ENCODE measurements at places on chromosomes 6 and 20. TPM values are rescaled to one million over a fixed set of nuclear protein-coding genes. Genes with fewer than 3 reads are reported as not detected.
A peak's percentile ranks its signal among the peaks of the same experiment; 100 is the strongest.

The C6orf118 gene
- 0.58 TPM for total RNA-seq

The MOXD1 gene
- total RNA-seq, result 1.4 TPM

The DACT2 gene
- total RNA-seq, result 3.9 TPM

The RSPH4A gene
- 0.52 TPM for total RNA-seq

The BHLHE23 gene
- 0.38 TPM for total RNA-seq

The PRL gene
- not detected for total RNA-seq

The NKX2-4 gene
- 0.19 TPM for total RNA-seq

The PPP1R14C gene
- 0.61 TPM for total RNA-seq

The DOK5 gene
- total RNA-seq, result 13.0 TPM

DNA sequence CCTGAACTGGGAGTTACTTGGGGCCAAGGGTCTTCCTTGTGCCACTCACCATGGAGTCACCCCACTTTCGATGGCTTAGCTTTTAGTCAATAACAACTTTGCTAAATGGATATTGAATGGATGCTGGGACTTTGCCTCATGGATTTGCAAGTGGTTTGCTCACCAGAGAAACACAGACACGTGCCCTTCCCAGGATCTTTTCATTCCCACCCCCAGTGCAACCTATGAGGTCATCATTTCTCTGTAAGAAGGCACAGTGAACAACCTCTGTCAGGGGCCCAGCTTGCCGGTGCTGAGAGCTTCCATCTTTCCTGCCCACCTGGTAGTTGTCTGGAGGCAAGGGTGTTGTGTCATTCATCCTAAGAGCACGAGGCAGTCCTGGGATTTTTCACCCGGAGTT, 256.8 kb upstream of the PMEPA1 start:
- H3K27me3 ChIP-seq, result no peaks in the 10 kb centered on the region
- no peak overlapping the region for H3K27ac ChIP-seq
- H3K36me3 ChIP-seq, result no peaks in the 10 kb centered on the region
- H3K4me1 ChIP-seq, result no peaks in the 10 kb centered on the region

DNA sequence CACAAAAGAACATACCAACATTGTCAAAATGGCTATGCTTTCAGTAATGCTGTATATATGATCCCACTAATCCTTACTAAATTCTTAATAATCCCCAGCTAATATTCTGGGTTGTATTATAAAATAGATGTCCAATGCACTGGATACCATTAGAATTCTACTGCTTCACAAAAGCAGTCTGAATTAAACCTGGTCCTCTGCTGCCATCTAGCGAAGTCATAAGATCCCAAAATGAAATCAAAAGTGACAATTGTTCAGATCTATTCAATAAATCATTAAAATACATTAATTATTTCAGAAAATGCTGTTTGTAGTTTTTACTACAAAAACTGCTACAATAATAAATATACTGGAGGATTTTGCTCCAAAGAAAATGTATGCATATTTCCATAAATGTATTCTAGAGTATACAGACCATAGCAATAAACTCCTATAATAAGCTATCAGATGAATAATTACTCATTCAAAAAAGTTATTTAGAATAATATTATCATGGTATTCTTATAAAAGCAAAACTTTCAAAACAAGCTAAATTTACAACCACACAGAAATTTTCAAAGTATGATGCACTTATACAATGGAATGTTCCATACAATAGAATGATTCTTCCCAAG, 92.6 kb downstream of the RNGTT start:
- no peaks in the 10 kb centered on the region for H3K27me3 ChIP-seq
- H3K4me1 ChIP-seq, result no peaks in the 10 kb centered on the region
- DNase-seq, result no peak
- H3K36me3 ChIP-seq, result no peaks in the 10 kb centered on the region
- no peak overlapping the region for H3K4me3 ChIP-seq

DNA sequence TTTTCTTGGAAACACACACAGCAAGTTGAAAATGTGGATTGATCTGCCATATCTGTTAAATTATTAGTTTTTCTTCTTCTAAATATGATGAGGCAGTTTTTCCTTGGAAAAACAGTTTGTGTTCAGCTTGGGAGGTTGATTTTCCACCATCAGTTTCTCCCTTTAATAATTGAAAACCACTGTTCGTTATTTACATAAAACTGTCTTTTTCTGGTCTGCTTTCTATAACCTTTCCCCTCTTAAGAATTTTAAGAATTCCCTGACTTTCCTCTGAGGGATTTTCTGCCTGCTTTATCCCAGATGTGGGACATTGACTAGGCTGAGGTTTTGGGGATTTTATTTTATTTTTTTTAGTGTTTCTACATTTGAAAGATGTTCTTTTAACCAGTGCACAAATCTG, 27.2 kb downstream of the DSE start:
- H3K4me3 ChIP-seq, result no peak overlapping the region
- H3K27me3 ChIP-seq, result no peaks in the 10 kb centered on the region
- H3K4me1 ChIP-seq, result no peaks in the 10 kb centered on the region
- no peaks in the 10 kb centered on the region for H3K36me3 ChIP-seq
- H3K27ac ChIP-seq, result no peak overlapping the region

- H3K4me3 ChIP-seq, result no peak overlapping the region
- H3K4me1 ChIP-seq, result no peaks in the 10 kb centered on the region
- no peak overlapping the region for H3K27ac ChIP-seq
- H3K27me3 ChIP-seq, result no peaks in the 10 kb centered on the region
- H3K36me3 ChIP-seq, result no peaks in the 10 kb centered on the region
These were observed 62.5 kb upstream of the TMEM170B start for GRCh38 chr6:11475016-11475415.

- no peak overlapping the region for H3K27ac ChIP-seq
- H3K27me3 ChIP-seq, result no peaks in the 10 kb centered on the region
- H3K36me3 ChIP-seq, result no peaks in the 10 kb centered on the region
- DNase-seq, result peak; percentile 73
- peak overlapping the region; percentile 49 for H3K4me3 ChIP-seq
These were observed 6.2 kb upstream of the ZNF311 start for GRCh38 chr6:29011276-29011734.

DNA sequence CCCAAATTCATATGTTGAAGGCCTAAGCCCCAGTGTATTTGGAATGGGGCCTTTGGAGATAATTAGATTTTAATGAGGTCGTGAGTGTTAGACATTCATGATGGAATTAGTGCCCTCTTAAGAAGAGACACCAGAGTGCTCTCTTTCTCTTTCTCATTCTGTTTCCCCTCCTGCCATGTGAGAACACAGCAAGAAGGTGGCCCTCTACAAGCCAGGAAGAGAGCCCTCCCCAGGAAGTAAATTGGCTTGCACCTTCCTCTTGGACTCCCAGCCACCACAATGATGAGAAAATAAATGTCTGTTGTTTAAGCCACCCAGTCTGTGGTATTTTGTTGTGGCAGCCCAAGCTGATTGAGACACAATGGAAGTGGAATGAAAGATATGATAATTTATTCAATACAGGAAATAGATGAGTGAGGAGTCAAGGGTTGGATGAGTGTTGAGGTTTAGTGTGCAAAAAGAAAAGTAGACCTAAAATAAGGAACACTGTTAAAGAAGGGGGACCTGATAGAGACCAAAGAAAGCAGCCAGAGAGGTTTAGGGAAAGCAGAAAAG, 25.9 kb upstream of the ATXN1 start:
- H3K4me1 ChIP-seq, result no peaks in the 10 kb centered on the region
- no peak overlapping the region for H3K27ac ChIP-seq
- H3K27me3 ChIP-seq, result no peaks in the 10 kb centered on the region
- H3K36me3 ChIP-seq, result no peaks in the 10 kb centered on the region
- no peak overlapping the region for H3K4me3 ChIP-seq

DNA sequence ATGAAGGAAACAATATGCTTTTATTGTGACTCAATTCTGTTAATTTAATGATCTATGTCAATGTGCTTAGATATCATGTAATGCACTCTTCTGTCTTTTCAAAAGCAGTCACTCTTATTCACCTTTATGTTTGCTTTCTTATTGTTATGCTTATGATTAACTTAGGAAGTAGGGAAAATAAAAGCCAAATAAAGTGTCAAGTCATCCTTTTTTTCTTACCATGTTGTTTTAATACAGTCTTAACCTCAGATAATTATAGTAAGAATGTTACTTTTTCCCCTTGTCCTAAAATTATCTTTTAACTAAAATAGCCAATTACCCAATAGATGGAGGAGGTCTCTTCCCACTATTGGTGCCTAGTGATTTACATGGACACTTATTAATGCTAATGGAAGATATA, 72.6 kb downstream of the TFAP2B start:
- no peak for DNase-seq
- no peaks in the 10 kb centered on the region for H3K36me3 ChIP-seq
- H3K4me1 ChIP-seq, result 0 out of 2 replicates have a peak, but pooled peaks cover 2% of the 10 kb centered on the region
- H3K27ac ChIP-seq, result no peak overlapping the region
- H3K27me3 ChIP-seq, result no peaks in the 10 kb centered on the region

DNA sequence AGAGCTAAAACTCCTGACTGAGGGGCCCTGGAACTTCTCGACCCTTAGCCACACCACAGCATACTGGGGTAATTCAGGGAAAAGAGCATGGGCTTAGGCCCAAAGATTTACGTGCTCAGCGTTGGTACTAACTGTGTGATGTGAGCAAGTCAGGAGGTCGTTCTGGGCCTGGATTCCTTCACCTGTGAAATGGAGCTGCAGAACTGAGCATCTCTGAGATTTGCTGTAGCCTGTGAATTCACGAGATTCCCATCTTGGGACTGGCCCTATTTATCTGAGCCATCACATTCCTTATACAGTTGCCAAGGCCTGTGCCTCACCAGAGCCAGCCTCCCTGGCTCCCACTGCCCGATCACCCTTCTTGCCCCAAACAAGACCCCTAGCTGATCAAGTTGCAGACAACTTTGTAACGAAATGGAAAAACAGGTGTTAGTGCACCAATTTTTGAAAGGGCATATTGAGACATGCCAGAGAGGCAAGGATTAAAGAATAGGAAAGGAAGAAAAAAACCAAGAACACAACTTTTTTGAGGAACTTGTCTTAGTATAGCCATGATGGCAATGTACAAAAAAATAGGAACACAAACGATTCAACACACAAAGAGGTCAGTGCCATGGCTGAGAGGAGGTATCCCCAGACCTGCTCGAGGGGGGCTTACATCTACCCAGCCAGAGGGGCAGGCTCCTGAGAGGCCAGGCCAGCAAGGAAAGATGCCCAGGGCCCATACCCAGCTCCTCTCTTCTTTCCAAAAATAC, 323.0 kb upstream of the JARID2 start:
- peaks cover 23% of the 10 kb centered on the region for H3K4me1 ChIP-seq
- H3K4me3 ChIP-seq, result no peak overlapping the region
- H3K36me3 ChIP-seq, result no peaks in the 10 kb centered on the region
- no peak for DNase-seq

DNA sequence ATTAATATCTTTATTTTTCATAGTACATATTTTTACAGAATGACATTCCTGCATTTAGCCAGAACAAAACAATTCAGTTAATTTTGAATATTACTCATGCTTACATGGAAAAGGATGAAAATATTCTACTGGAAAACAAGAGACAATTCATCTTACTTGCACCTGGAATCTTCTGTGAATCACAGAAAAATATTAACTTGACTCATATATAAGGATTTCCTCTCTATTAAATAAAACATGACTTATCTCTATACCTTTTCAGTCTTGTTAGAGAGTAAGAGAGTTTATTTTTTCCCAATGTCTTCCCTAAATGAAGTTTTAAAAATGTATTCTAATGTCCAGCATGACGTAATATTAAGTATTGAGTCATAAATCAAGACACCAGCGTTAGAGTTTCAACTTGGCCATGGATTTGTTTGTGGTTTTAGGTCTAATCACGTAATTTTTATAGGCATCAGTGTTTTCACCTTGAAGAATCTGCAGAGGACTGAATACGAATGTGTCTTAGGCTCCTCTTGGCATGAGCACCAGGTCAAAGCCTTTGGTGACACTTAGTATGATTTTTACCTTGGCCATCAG, 445.1 kb upstream of the JAG1 start:
- no peaks in the 10 kb centered on the region for H3K27me3 ChIP-seq
- H3K36me3 ChIP-seq, result no peaks in the 10 kb centered on the region
- H3K27ac ChIP-seq, result no peak overlapping the region
- no peak overlapping the region for H3K4me3 ChIP-seq

DNA sequence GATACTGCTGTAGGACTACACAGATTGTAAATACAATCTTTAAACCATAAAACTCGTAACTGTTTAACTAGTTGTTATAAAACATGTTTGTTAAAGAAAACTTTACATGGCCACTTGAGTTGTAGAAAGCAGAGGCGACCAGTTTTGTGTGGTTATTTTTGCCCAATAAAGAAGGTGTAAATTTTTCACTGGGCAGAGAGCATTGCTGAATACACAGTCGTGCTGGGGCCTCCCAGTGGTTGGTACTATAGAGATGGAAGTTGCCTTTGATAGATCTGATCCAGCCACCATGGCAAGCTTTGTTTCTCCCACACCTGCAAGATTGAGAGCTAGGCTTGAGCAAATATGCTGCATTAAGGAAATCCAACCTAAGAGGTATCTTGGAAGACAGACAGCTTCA, 34.0 kb upstream of the YWHAB start:
- H3K27me3 ChIP-seq, result no peaks in the 10 kb centered on the region
- H3K36me3 ChIP-seq, result no peaks in the 10 kb centered on the region
- no peaks in the 10 kb centered on the region for H3K4me1 ChIP-seq
- no peak for DNase-seq
- no peak overlapping the region for H3K4me3 ChIP-seq
- H3K27ac ChIP-seq, result no peak overlapping the region

- no peak overlapping the region for H3K27ac ChIP-seq
- DNase-seq, result no peak
- no peaks in the 10 kb centered on the region for H3K27me3 ChIP-seq
- no peaks in the 10 kb centered on the region for H3K36me3 ChIP-seq
- peaks cover 22% of the 10 kb centered on the region for H3K4me1 ChIP-seq
These were observed 154.5 kb upstream of the ZNF217 start for GRCh38 chr20:53748176-53748575.

GRCh38 chr20:59157531-59157930, 6.1 kb upstream of the ZNF831 start:
- no peaks in the 10 kb centered on the region for H3K27me3 ChIP-seq
- H3K4me3 ChIP-seq, result no peak overlapping the region
- H3K36me3 ChIP-seq, result no peaks in the 10 kb centered on the region

DNA sequence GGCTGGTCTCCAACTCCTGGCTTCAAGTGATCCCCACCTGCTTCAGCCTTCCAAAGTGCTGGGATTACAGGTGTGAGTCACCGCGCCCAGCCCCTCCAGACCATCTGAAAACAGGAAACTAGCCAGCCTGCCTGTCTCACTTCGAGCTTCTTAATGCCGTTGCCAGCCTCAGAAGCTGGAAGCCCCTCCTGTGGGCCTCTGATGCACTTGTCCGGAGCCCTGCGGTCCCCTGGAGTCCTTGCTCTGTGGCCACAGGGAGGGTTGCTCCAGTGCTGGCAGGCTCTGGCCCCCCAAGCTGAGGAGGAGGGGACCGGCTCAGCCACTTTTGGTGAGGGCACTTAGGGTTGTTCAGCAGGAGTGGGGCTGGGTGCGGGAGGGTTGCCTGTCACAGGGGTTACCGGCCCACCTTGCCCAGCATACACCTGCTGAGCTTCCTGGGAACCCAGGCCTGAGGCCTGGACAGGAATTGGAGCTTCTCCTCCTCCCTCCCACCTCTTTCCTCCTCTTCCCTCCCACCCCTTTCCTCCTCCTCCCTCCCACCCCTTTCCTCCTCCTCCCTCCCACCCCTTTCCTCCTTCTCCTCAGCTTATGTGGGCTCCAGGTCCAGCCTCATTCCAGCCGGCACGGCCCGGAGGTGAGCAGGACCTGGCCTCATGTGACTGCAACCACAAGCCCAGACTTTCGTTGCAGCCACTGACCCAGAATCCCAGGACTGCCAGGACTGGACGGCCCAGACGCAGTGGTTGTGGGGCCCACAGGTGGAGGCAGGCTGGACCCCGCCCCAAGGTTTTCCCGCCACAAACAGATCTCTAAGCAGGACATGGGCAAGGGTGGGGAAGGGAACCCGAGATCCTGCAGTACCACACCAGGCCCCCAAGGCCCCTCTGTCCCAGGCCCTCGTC, 9.4 kb upstream of the BIRC7 start:
- no peak for DNase-seq
- H3K4me3 ChIP-seq, result no peak overlapping the region
- no peak overlapping the region for H3K27ac ChIP-seq
- H3K36me3 ChIP-seq, result no peaks in the 10 kb centered on the region
- no peaks in the 10 kb centered on the region for H3K27me3 ChIP-seq
